Naive thymus-derived CD8-positive, alpha-beta T cell (primary cell): ENCODE measurements at places on chromosomes 2 and 18. TPM values are rescaled to one million over a fixed set of nuclear protein-coding genes. Genes with fewer than 3 reads are reported as not detected.

The MYCN gene
- total RNA-seq: 0.58 TPM

The CNGA3 gene
- not detected for total RNA-seq

The ADD2 gene
- 10.9 TPM for total RNA-seq

The UXS1 gene
- total RNA-seq: 187 TPM

The RBM45 gene
- total RNA-seq: 18.4 TPM

The CYRIA gene
- 1.6 TPM for total RNA-seq

DNA sequence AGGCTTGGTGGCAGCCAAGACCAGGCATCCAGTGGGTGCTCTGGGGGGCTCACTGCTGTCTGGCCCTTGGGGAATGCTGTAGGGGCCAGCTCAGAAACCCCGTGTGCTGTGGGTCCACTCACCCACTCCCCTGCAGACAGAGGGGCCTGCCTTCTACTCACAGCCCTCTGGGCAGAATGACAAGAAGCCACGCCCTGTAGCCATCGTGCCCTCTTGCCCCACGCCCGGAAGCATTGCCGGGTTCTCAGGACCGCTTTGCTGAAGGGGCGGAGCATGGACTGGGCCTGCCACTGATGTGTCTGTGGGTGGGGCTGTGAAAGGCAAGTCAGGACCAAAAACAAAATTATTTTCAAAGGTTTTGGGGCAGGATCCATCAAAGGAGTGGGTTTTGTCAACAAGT, 27.8 kb downstream of the GLI2 start:
- H3K27ac ChIP-seq: no peak overlapping the region
- DNase-seq: no peak
- H3K4me3 ChIP-seq: no peak overlapping the region
- H3K36me3 ChIP-seq: no peaks in the 10 kb centered on the region
- no peaks in the 10 kb centered on the region for H3K4me1 ChIP-seq
- peaks cover 9% of the 10 kb centered on the region for H3K27me3 ChIP-seq

DNA sequence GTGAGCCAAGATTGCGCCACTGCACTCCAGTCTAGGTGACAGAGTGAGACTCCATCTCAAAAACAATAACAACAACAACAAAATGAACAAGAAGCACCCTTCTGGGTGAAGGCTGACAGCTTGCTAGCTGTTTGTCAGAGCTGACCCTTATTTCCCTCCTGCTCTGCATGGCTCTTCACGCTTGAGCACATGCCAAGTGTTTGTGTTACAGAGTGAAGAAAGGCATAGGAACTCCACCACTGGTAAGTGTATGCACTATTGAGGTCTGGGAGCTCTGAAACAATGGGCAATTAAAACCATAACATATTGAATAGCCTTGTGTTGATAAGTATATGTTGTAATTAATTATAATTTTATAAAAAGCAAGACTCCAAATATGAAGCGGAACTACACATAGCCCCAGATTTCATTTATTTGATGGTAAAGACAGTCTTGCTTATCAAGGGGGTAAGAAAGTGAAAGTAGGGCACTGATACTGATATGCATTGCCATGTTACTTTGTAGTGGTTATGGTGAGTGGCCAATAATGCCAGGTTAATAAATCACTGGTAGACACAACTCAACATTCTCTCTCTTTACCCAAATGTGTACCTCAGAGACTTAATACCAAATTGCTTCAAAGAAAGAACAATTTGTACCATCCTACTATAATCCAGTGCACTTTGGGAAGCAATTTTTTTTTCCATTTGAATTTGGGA, 163.4 kb downstream of the VWC2L start:
- no peak overlapping the region for H3K27ac ChIP-seq
- H3K4me1 ChIP-seq: peaks cover 8% of the 10 kb centered on the region
- H3K36me3 ChIP-seq: no peaks in the 10 kb centered on the region

GRCh38 chr2:29273685-29274611, 158.7 kb downstream of the CLIP4 start:
- DNase-seq: no peak
- H3K4me1 ChIP-seq: no peaks in the 10 kb centered on the region
- H3K27me3 ChIP-seq: peaks cover 19% of the 10 kb centered on the region

GRCh38 chr18:58088691-58089065, 44.7 kb downstream of the NEDD4L start:
- H3K36me3 ChIP-seq: no peaks in the 10 kb centered on the region
- no peak for DNase-seq
- no peak overlapping the region for H3K27ac ChIP-seq
- no peaks in the 10 kb centered on the region for H3K4me1 ChIP-seq

DNA sequence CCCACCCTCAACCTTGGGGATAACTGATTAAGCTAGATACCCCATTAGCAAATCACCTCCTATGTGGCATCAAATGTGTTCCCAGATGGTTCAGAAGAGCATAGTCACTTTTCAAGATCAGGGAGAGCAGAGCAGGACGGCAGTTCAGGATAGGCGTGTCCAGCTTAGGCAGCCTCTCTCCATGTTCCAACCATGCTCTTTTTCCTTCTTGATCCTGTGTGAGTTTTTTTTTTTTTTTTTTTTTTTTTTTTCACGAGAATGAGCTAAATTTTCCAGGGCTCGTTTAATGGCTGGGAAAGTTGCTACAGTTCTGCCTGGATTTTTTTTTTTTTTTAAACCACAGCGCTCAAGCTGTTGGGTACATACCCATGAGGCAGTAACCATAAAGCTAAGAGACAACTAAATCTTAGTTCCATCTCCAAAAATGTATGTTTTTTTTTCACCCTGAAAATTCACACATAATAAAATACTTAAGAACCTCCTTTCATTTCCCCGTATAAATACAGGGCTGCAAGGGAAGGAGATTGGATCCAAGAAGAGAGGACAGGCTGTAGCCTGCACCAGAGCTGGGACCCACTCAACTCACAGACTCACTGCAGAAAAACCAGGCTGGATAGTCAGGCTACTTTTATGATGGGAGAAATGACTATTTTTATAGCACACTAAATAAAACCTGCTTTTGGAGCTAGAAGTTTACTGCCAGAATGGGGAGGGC, 244.3 kb downstream of the SETBP1 start:
- H3K36me3 ChIP-seq: no peaks in the 10 kb centered on the region
- H3K4me3 ChIP-seq: no peak overlapping the region
- DNase-seq: no peak
- H3K27me3 ChIP-seq: no peaks in the 10 kb centered on the region
- no peak overlapping the region for H3K27ac ChIP-seq
- no peaks in the 10 kb centered on the region for H3K4me1 ChIP-seq

DNA sequence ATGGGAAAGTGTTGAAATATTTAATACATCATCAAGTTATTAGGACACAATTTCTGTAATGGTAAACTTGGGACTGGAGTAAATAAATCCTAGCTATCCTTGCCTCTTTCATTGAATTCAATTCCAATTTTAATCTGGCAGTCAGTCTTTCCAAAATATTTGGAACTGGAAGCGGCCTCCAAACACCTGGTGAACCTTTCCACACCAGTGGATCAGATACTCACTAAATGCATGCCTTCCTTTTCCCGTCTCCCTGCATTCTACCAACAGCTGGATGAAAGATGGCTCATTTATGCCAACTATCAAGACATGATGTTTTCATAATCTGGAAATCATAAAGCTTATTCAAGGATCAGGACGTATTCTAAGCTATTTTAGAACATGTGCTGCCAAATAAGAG, 488.2 kb upstream of the SPHKAP start:
- H3K27ac ChIP-seq: no peak overlapping the region
- no peaks in the 10 kb centered on the region for H3K27me3 ChIP-seq
- DNase-seq: no peak
- H3K36me3 ChIP-seq: no peaks in the 10 kb centered on the region

DNA sequence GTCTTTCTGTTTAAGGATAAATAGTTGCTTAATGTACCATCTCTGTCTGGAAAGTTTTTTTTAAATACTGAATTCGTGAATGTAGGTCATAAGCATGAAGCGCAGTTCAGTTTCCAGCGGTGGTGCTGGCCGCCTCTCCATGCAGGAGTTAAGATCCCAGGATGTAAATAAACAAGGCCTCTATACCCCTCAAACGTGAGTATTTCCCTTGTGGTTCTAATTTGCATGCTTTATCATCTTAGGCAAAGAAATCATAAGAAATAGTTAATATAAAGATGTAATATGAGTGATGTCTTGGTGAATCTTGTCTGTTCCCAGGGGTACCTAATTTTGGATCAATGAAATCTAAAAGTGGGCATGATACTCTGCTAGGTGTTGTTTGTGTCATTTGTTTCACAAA, 1.5 kb downstream of the NDC80 start:
- peaks cover 48% of the 10 kb centered on the region for H3K4me1 ChIP-seq
- DNase-seq: no peak
- H3K4me3 ChIP-seq: peak overlapping the region; percentile 75
- H3K36me3 ChIP-seq: no peaks in the 10 kb centered on the region

- peaks cover 1% of the 10 kb centered on the region for H3K27me3 ChIP-seq
- no peaks in the 10 kb centered on the region for H3K36me3 ChIP-seq
- no peak for DNase-seq
- H3K4me1 ChIP-seq: no peaks in the 10 kb centered on the region
These were observed 62.8 kb upstream of the DTNA start for GRCh38 chr18:34647251-34647650.

GRCh38 chr2:14188446-14188845, 444.1 kb upstream of the LRATD1 start:
- no peaks in the 10 kb centered on the region for H3K4me1 ChIP-seq
- DNase-seq: no peak
- H3K4me3 ChIP-seq: no peak overlapping the region
- H3K27me3 ChIP-seq: no peaks in the 10 kb centered on the region
- no peaks in the 10 kb centered on the region for H3K36me3 ChIP-seq

GRCh38 chr18:29664278-29665036, 1378.1 kb downstream of the DSC3 start:
- H3K4me1 ChIP-seq: no peaks in the 10 kb centered on the region
- H3K4me3 ChIP-seq: no peak overlapping the region
- DNase-seq: no peak
- H3K36me3 ChIP-seq: no peaks in the 10 kb centered on the region

- no peaks in the 10 kb centered on the region for H3K36me3 ChIP-seq
- no peak for DNase-seq
- H3K27me3 ChIP-seq: peaks cover 22% of the 10 kb centered on the region
- H3K4me3 ChIP-seq: no peak overlapping the region
- H3K4me1 ChIP-seq: no peaks in the 10 kb centered on the region
These were observed 6.9 kb upstream of the CCBE1 start for GRCh38 chr18:59704146-59704545.
